ENCODE measurements at places on chromosomes 1 and 21. TPM values are rescaled to one million over a fixed set of nuclear protein-coding genes. Genes with fewer than 3 reads are reported as not detected.

Gene C1orf94
- 0.10 TPM for polyA plus RNA-seq

- DNase-seq, result peak; percentile 17
- peak overlapping the region; percentile 47 for H3K4me3 ChIP-seq
- H3K36me3 ChIP-seq, result no peaks in the 10 kb centered on the region
- peak overlapping the region; percentile 46 for H3K27ac ChIP-seq
- H3K4me1 ChIP-seq, result peaks cover 6% of the 10 kb centered on the region
Observed at GRCh38 chr1:52602856-52603600, 857 bp downstream of the GPX7 start.

- DNase-seq, result no peak
- H3K4me3 ChIP-seq, result no peak overlapping the region
Observed at GRCh38 chr1:245386297-245386971, 231.6 kb downstream of the KIF26B start.

DNA sequence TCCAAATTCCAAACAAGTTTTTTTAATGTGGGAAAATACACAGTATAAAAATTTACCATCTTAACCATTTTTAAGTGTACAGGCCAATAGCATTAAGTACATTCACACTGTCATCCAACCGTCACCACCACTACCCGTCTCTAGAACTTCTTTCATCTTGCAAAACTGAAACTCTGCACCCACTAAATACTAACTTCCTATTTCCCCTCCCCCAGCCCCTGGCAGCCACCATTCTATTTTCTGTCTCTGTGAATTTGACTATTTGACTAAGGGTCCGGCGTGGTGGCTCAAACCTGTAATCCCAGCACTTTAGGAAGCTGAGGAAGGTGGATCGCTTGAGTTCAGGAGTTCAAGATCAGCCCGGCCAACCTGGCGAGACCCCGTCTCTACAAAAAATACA is 36.1 kb downstream of the CLSTN1 start:
- no peaks in the 10 kb centered on the region for H3K27me3 ChIP-seq
- no peak for DNase-seq
- H3K27ac ChIP-seq, result no peak overlapping the region

Gene IQCC
- 2.0 TPM for polyA plus RNA-seq

DNA sequence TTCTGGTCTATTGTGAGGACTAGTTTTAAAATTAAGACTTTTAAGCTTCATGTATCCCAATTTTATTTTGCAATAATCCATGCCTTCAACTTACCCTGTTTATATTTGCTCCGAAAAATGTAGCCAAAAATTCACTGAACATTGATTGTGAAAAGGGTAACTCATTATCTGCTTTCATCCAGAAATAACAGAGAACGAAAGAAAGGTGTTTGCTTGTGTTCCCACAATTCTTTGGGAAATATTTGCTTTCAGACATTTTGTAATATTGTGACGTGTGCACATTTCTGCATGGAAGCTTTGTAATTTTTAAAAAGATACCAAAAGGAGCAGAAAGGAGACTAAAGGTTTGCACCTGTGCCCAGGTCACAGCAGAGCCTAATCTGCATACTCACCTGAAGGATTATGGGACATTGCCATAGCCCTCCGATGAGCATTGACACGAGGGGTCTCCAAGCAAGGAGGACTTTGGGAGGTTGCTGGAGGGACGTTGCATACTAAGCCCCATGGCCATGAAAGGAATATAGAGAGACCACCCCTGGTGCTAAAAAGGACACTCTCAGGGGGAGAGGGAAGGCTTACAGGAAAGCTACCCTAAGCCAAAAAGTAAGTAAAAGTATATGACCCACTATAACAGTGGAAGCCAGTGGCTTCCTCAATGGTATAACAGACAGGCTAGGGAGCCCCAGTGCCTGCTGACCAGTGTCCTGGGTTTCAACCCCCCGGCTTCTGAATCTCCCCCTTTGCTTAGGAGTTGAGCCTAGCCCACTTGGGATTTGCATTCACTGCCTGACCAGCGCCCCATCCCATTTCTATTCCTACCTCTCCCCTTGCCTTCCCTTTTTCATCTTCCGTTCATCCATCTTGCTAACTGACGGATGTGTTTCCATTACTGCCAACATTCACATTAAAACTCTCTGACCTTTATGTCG is 148.6 kb upstream of the ZC3H12A start:
- H3K27me3 ChIP-seq, result no peaks in the 10 kb centered on the region
- H3K27ac ChIP-seq, result no peak overlapping the region
- H3K4me3 ChIP-seq, result no peak overlapping the region
- no peaks in the 10 kb centered on the region for H3K36me3 ChIP-seq
- H3K4me1 ChIP-seq, result no peaks in the 10 kb centered on the region
- no peak for DNase-seq

DNA sequence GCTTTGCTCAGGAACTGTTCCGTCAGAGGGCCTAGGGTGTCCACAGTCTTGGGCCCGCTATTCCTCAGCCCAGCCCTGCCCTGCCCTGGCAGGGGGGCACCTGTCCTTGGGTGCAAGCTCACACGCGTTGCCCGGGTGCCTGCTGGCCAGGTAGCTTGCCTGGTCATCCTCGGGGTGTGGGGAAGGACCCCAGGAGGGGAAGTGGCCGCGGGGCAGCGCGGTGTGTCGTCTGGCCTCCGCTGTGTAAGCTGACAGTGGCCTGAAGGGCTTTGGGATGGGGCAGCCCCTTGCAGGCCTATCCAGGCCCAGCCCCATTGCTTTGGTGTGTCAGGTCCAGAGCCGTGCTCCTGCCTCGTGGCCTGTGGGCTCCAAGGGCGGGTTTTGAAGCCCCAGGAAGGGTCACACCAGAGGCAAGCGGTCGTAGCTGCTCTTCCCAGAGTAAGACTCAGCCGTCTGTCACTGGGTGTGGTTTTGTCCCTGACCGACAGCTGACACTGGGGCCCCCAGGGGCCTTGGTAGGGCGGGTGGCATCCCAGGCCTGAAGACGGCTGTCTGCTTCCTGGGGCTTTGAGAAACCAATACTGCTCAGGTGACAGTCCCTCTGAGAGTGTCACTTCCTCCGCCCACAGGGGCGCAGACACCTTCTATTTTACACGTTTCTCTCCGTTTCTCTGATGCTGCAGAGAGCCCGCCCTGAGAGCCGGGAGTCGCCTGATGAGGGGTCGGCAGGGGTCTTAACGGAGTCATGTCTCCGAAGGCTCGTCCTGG is 72.1 kb downstream of the SKI start:
- H3K4me3 ChIP-seq, result no peak overlapping the region
- H3K27ac ChIP-seq, result peak overlapping the region; percentile 83
- no peaks in the 10 kb centered on the region for H3K27me3 ChIP-seq
- peaks cover 13% of the 10 kb centered on the region for H3K36me3 ChIP-seq
- H3K4me1 ChIP-seq, result peaks cover 21% of the 10 kb centered on the region

- peaks cover 6% of the 10 kb centered on the region for H3K4me1 ChIP-seq
- peak overlapping the region; percentile 89 for H3K4me3 ChIP-seq
- H3K27me3 ChIP-seq, result no peaks in the 10 kb centered on the region
- peak; percentile 80 for DNase-seq
- H3K36me3 ChIP-seq, result no peaks in the 10 kb centered on the region
- peak overlapping the region; percentile 100 for H3K27ac ChIP-seq
Observed at GRCh38 chr1:91020967-91021685, 709 bp downstream of the ZNF644 start.

Gene CDCP2
- not detected for polyA plus RNA-seq

DNA sequence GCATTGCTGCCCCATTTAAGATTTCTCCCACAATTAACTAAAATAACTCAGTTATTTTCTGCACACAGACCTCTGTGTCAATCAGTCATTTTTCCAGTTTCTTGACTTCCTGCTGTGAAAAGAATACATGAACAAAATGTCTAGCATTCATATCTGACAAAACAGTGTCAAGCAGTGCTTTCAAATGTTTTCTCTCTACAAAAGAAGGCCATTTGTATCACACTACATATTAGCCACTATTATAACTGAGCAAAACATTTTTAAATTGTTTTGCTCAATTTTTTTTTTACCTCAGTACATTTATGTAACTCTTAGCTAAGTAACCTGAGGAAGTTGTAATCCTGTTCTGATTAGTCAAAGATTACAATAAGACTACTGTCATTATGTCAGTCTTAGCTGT is 1498.5 kb upstream of the PRMT6 start:
- H3K27ac ChIP-seq, result no peak overlapping the region
- no peaks in the 10 kb centered on the region for H3K27me3 ChIP-seq
- no peak overlapping the region for H3K4me3 ChIP-seq
- no peaks in the 10 kb centered on the region for H3K36me3 ChIP-seq
- DNase-seq, result no peak

- no peaks in the 10 kb centered on the region for H3K27me3 ChIP-seq
- DNase-seq, result no peak
- no peak overlapping the region for H3K27ac ChIP-seq
- H3K36me3 ChIP-seq, result no peaks in the 10 kb centered on the region
- no peak overlapping the region for H3K4me3 ChIP-seq
Observed at GRCh38 chr1:117008656-117009055, 7.1 kb downstream of the CD101 start.
